ENCODE measurements at places on chromosomes 16 and 17. TPM values are rescaled to one million over a fixed set of nuclear protein-coding genes. Genes with fewer than 3 reads are reported as not detected.

DNA sequence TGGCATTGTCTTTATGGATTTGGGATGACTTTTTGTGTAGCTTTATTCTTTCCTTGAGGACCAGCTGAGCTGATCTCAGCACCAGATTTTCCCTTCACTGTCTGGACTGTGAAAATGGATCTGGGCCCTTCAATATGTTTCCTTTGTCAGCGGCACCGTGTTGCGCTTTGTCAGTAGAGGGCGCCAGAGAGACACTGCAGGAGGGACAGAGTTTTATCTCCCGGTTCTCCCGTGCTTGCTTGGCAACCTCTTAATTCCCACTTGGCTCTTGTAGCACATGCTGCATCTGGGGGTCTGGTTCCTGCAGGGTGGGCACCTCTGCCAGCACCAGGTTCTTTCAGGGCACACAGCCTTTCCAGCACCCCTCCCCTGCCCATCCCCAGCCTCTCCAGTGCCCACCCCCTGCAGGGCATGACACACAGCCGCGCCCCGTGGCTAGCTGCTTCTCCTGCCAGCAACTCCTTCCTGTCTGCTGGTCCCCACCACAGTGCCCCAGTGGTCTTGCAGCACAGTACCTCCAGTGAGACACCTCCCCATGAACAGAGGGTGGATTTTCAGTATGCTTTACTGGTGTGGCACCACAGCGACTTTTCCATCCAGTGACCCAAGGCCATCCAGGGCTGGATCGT, 19.6 kb downstream of the OR1D5 start:
- DNase-seq, result no peak

- DNase-seq, result no peak
Measured at GRCh38 chr17:38451030-38451839, 23.0 kb downstream of the ARHGAP23 start.

DNA sequence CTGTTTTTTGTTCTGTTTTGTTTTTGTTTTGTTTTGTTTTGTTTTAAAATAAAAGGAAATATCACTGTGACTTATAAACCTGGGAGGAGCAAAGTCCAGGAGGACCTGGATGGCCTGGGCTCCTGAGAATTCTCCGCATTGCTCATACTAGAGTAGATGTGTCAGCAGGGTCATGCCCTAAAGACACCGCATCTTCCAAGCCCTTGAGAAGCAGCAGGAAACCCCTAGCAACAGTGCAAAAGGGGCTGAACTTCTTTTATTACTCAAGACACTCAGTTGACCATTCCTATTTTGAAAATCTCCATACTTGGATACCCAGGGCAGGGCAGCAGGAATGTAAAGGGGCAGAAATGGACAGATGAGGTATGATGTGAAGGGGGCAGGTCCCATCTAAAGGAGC, 51.8 kb downstream of the SYT17 start:
- no peak for DNase-seq

GRCh38 chr16:57634171-57634570, 5.7 kb downstream of the ADGRG1 start:
- DNase-seq, result no peak

The MYH11 gene
- not detected for total RNA-seq

The LITAFD gene
- total RNA-seq, result not detected

The ORMDL3 gene
- total RNA-seq, result 159 TPM

All from activated naive CD8-positive, alpha-beta T cell treated with anti-CD3 and anti-CD28 coated beads, Interleukin-2, amount 10 ng/mL, durations not matched to agents 7 days and 5 days (primary cell).